ENCODE measurements at places on chromosomes 16 and 17. TPM values are rescaled to one million over a fixed set of nuclear protein-coding genes. Genes with fewer than 3 reads are reported as not detected.

DNA sequence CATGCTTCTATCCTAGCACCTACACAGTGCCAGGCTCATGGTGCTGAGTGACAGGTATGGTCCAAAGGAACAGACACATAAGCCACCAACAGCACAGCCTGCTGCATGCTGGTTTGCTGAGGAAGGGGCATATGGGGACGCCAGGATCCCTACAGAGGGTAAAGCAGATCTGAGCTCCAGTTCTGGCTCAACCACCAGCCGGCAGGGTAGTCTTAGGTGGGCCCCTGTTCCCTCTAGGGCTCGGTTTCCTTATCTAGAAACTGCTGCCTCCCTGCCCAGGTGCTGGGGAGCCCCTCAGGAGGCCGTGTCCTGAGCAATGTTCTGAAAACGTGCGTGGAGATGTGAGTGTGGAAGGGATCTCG is 24.2 kb upstream of the MRPS23 start:
- no peak for DNase-seq

DNA sequence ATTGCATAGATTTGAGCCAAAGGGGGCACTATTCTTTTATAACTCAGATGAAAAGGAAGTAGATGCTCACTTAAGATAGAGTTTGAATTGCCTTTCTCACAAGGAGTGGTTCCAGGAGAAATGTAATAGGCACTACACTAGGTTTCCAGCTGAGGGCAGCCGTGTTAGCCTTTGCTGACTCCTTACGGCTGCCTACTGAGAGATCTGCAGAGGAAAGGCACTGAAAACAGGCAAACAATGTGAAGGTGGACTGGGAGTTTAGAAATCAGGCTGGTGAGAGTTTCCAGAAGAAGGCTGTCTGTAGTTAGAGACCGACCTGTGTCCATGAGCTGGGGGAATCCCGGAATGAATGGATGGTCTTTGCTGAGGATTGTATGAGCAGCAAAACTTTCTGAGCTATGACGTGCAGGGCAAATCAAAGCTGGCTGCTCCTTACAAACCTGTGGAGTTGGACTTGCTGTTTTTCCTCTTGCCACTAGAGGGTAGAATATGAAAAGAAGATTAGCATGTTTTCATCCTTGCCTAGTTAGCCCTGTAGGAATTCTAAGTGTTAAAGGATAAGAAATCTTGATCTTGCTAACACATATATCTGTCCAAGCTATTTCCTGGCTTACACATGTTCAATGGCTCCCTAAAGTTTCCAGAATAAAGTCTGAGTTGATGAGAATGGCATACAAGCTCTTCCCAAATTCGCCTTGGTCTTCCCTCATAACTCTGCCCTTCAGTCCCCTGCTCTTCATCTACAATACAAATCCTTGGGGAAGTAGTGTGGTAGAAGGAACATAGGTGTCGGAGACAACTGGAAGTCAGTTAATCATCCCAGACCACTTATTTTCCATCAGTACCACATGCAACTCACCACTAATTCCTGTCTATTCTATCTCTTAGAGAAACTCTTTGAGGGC is 20.1 kb upstream of the TAOK1 start:
- peak; percentile 83 for DNase-seq

DNA sequence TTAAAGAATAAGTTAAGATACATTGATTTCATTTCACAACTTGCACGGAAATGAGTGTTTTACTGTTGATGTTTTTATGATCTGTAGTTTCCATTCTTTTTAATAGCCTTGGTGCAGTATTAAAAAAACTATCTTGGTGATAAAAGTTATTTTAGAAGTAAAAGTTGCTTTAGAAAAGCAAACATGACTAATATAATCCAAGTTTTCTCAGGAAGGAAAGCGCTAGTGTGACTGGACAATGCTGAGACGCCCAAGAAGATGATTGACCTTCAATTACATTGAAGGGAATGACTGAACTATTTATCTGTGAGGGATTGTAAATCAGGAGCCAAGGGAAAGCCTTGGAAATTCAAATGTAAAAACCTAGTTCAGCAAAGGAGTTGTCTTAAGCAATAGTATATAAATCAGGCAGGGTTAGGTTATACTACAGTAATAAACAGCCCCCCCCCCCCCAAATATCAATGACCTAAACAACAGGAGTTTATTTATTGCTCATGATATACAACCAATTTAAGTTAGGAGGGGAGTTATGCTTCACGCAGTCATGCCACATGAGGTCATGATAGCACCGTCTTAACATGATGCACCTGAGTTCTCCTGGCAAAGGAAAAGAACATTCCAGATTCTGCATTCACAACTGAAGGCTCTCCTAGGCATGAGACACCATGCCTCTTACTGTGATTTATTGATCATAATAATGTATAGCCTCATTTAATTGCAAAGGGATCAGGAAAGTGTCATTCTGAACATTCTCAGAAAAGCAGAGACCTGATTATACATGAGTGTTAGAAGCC is 443.8 kb downstream of the CDH13 start:
- no peak for DNase-seq

DNA sequence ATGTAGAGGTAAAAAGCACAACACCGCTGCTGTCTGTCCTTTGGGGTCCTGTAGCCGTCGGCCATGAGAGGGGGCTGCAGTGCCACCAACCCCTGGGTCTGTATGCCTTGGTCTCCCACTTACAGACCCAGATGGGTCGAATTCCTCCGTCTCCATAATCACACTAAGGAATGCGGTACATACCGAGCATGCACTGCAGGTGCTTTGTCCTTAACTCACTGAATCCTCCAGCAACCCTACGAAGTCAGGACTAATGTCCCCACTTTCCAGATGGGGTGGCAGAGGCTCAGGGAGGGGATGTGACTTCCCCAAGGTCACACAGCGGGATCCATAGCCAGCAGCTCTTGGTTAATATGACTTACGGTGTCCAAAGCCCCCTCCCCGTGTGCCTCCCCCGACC is 219.9 kb upstream of the CIBAR2 start:
- no peak for DNase-seq

The ZNF19 gene
- 2.5 TPM for total RNA-seq

- no peak for DNase-seq
These were observed at the start of gene SPEM2 for GRCh38 chr17:7425316-7425715. Gene SPEM2, plus strand, starts transcription at chr17:7425616. Its CDS starts 73 bp downstream, at chr17:7425689.

GRCh38 chr16:85199069-85199725 is 86.9 kb upstream of the CIBAR2 start:
- DNase-seq = no peak

The CMTM2 gene
- total RNA-seq = not detected

The PRKCA gene
- 53.0 TPM for total RNA-seq

The PDILT gene
- total RNA-seq = not detected

The MARCHF10 gene
- 0.39 TPM for total RNA-seq

GRCh38 chr16:25922438-25922837 is 230.7 kb downstream of the HS3ST4 start:
- no peak for DNase-seq

DNA sequence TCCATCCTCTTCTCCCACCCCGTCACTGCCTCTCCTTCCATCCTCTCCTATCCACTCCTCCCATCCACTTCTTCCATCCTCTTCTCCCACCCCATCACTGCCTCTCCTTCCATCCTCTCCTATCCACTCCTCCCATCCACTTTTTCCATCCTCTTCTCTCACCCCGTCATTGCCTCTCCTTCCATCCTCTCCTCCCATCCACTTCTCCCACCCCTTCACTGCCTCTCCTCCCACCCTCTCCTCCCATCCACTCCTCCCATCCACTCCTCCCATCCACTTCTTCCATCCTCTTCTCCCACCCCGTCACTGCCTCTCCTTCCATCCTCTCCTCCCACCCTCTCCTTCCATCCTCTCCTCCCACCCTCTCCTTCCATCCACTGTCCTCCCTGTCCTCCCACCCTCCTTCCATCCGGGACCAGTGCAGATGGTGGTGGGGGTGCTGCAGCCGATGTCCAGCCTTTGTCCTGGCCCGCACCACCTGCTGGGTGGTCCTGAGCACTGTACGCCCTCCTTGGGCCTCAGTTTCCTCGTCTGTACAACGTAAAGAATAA is 1.1 kb downstream of the WFIKKN1 start:
- no peak for DNase-seq

GRCh38 chr16:924806-925205 is 46.0 kb downstream of the LMF1 start:
- DNase-seq = no peak

DNA sequence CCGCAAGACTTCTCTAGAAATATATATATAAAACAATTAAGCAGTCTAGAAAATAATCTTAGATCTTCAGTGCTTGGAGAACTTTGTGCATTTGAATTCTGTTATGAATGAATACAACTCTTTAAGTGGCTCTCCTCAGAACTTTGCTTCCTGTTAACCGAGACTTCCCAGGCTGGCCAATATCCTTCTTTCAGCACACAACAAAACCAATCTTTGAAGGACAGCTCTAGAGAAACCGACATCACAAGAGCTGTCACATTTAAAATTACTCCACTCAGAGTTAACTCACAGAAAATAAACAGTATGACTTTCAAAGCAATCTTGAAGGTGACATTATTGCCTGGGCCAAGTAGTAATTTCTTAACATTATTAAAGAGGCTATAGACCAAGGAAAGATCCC is 49.7 kb upstream of the ITGA2B start:
- no peak for DNase-seq

DNA sequence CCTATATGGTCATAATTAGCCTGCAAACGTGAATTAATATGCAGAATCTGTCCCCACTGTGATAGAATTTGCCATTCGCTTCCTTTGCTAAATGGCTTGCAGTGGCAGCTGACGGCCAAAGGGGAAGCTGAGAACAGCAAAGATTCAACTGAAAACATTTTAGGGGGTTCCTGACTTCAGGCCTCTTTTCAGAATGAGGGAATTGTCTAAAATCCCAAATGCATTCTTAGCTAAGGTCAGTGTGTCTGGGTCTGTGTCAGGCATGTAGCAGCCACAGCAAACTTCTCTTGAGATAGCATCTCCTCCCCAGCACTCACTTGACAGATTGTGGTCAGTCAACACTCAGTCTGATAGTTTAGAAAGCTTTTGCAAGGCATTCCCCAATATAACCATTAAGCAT is 701.1 kb downstream of the WWOX start:
- no peak for DNase-seq

- DNase-seq = peak; percentile 79
These were observed 15.6 kb downstream of the TLE7 start for GRCh38 chr16:71426069-71426879.

- DNase-seq = peak; percentile 41
These were observed 10.6 kb downstream of the ADCY7 start for GRCh38 chr16:50276801-50277555.

DNA sequence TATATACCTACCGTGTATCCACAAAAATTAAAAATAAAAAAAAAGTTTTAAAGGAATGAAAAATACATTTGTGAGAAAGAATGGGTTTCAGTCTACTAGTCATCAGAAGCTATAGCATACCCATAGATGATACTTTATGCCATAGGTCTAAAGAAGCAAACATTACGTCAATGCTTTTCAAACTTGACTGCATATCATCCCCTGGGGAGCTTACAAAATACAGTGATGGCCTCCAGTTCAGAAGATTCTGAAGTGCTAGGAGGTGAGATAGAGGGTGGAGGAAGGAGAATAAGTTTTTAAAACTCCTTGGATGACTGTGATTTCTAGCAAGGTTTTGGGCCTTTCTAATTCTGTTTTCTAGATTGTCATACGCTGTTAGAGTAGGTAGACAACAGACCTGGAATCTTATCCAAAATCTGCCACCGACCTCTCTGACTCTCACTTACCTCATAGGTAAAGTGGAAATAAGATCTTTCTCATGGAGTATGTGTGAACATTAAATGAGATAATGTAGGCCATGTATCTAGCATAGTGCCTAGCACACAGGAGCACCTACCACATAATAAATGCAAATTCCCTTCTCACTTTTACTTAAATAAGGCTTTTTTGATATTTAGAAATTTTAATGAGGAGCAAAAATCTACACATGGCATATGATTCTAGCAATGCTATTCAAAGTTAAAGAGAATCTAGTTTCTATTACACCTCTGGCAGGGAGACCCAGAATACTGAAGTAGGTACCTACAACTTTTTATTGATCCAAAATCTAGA is 12.4 kb downstream of the MMD start:
- no peak for DNase-seq

The TLCD3A gene
- 30.4 TPM for total RNA-seq

The RNU2-1 gene
- 4,481 TPM for total RNA-seq

The CSNK1D gene
- 234 TPM for total RNA-seq

The CBX8 gene
- 15.3 TPM for total RNA-seq

DNA sequence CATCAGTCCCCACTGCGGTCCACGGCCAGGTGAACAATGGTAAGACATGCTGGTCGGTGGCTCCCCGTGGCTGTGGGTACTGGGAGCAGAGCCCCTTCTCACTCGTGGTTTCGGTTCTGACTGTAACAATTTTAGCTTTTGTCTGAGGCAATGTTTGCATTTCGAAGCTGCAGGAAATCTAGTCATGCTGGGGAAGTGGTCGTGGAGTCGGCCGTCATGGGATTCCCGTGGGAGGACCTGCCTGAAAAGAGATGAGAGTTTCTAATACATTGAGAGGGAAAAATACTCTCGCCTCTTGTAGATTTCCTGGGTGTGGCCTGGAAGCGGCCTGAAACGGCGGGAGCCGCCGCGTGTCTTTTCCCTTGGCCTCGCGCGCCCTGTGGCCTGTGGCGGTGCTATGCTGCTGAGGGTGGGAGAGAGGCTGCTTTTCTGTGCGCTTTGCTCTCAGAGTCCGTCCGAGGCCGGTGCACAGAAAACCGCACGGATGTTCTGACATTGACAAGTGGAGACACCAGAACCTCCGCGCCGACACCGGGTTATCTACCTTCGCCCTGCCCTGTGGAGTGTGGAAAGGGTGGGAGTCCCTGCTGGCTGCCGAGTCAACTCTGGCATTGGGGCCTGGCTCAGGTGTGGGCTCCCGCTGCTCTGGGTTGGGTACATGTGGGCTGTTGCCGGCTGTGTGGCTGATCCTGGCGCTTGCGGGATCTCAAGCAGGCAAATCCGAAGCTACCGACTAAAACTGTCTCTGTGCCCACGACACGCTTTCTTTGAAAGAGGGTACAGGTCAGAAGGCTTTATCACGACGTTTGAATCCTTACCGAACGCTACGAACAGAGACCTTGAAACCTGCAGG is 60.8 kb downstream of the WDR45B start:
- no peak for DNase-seq

The AIPL1 gene
- not detected for total RNA-seq

- DNase-seq = no peak
These were observed 77.9 kb upstream of the SDK2 start for GRCh38 chr17:73722165-73722564.

The CPPED1 gene
- total RNA-seq = 12.5 TPM

DNA sequence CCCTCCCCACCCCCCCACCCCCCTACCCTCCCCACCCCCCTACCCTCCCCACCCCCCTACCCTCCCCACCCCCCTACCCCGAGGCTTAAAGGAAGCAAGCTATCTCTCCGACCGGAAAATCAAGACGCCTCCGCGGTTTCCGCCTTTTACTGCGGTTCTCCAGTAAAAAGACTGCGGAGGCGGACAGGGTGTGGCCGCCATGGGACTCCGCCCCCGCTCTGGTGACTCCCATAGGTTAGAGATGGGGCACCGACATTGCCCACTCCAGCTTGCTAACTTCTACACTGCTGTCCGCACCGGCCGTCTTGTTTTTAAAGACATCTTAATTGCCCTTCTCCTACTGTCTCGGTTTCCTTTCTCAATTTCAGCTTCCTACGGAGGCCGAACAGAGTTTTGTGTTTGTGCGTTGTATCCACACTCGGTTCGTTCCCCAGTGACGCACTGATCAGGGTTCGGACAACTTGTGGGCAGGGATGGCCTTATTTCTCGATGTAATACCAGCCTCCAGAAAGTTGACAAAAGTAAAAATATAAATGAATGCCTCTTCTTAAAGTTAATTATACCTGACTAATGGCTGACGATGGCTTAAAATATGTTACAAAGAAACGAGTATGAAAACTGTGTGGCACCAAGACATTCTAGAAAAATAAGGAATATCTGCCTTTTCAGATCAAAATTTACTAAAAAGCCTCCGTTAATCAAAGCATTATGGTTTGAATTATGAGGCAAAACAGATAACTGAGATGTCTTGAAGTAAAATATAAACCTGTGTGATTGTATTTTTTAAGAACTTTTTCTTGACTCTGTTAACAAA is 1.1 kb upstream of the ZNF200 start:
- no peak for DNase-seq

All from Panc1 (cell line).